Stimulated activated CD4-positive, alpha-beta T cell treated with anti-CD3 and anti-CD28 coated beads, TNF-alpha, amount 100 ng/mL, for 4 hours (primary cell): ENCODE measurements at places on chromosomes 11 and 22.

DNA sequence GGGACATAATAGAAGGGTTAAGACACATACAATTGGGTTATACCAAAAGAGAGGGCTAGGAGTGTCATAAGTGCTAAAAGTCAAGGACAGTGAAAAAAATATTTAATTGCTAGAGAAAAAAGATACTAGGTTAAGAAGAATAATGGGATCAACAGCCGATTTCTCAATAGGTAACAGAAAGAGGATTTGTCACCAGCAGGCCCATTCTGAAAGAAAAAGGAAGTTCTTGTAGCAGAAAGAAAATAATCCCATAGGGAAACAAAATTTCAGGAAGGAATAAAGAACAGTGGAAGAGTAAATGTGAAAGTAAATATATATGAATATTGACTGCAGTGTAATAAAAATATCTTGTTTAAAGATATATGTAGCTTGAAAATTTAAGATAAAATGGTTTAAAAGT is 43.3 kb upstream of the ADORA2A start:
- no peak for DNase-seq

- no peak for DNase-seq
Measured at GRCh38 chr11:14764179-14764578, 120.6 kb downstream of the PDE3B start.

DNA sequence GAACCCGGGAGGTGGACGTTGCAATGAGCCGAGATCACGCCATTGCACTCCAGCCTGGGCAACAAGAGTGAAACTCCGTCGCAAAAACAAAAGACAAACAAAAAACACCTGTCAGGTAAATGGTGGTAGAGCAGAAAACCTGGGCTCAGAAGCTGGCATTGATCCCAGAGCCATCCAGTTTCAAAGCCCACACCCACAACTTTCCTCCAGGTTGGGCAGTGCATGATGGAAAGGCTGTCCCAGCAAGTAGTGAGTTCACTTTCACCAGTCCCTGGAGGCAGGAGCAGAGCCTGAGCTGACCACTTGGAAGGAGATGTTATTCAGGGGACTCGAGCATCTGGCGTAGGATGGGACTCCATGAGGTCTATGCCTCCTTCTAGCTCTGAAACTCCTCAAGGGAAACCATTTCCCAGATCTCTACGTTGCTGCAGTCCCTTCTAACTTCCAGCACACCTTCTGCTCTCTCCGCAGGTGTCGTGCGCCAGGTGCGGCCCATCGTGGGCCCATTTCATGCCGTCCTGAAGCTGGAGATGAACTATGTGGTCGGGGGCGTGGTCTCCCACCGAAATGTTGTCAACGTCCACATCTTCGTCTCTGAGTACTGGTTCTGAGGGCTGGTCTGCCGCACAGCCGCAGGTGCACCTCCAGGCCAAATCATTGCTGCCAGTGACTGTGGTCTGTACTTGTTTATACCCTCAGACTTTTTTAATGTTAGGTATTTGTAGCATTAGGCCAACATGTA is 71.6 kb upstream of the ATXN10 start:
- DNase-seq: no peak

DNA sequence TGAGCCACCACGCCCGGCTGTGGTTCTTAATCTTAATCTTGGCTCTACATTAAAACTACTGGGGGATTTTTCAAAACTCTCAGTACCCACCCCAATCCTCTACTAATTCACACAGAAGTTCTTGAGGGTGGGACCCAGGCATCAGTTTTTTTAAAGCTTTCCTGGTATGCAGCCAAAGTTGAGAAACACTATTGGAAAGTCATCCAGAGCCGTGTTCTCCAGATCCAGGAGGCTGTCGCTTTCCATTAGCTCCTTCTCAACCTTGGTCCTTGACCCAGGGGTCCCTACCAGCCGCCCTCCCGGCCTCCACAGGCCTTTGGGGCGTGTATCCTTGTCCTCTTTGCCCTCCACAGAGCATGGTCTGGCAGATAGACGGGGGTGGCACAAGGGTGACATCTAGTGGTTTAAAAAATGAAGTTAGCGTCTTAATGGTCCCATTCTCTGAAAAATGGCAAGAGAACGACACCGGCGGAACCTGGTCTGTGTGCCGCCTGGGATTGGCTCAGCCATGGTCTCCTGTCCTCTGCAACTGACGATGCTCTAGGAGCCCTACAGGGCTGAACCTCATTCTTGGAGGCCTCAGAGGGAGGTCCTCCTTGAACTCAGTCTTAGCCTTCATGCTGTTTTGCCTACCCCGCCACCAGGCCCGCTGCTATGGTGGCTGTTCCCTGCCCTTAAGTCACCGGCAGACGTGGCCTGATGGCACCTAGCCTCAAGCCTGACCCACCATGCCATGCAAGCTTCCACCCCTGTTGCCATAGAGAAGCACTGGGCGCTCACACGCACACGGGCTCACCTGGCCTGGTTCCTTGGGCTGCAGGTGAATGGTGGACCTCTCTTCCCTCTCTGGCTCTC is 152.0 kb upstream of the SYN3 start:
- DNase-seq: no peak

DNA sequence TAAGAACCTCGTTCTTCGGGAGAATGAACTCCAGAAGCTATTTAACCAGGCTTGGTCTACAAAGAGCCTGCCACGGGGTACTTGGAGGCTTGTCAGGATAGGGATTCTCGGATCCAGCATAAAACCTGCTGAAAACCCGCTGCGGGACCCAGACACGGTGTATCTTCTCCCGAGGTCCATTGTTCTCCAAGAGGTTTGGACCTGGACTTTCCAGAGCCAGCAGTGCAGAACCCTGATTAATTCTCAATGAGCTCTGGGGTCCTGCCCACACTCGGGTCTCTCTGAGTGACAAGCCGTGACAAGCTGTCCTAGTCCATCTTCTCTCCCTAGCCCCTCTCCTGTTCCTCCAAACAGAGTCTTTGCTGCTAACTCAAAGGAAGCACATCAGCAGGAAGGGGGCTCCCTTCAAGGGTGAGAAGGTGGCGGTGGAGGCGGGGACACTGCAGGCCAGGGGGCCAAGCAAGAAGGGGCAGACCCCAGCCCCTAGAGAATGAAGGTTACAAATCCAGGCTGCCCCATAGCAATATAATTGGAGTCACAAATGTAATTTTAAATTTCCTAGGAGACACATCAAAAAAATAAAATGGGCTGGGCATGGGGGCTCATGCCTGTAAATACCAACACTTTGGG is 12.2 kb downstream of the SHANK2 start:
- DNase-seq: no peak

- DNase-seq: no peak
Measured at GRCh38 chr22:24695060-24695459, 79.5 kb downstream of the PIWIL3 start.

- no peak for DNase-seq
Measured at GRCh38 chr11:112523951-112524350, 263.3 kb upstream of the PLET1 start.

GRCh38 chr11:45026835-45027234 is 76.2 kb upstream of the TP53I11 start:
- DNase-seq: no peak

DNA sequence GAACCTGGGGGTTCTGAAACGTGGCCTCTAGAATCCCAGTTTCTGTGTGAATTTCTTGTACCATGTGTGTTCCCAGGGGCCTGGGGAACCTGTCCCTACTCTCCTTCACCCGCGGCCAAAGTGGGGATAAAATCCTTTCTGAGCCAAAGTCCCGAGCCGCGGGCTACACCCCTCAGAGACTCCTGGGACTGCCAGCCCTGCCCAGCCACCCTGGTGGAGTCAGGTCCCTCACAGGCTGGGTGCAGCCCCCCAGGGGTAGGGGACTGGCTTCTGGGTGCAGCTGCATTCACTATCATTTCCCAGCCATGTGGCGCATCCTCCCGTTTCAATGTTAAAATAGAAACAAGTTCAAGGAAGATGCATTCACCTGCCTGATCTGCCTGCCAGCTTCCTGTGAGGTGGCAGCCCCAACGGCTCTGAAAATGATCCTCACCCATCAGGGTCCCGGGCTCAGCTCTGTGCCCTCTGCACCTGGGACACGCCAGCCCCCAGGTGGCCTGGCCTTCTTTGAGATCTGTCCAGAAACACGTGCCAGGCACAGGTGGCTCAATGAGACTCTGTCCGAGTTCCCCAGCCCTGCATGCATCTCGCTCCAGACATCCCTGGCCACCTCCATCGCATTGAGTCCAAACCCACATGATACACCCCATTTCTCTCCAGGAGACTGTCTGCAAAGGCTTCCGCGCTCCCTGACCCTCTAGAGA is 338.8 kb downstream of the CTTN start:
- no peak for DNase-seq

GRCh38 chr11:5671831-5672230 is 13.0 kb downstream of the TRIM5 start:
- no peak for DNase-seq

- no peak for DNase-seq
Measured at GRCh38 chr11:57255618-57256017, 18.6 kb upstream of the APLNR start.

DNA sequence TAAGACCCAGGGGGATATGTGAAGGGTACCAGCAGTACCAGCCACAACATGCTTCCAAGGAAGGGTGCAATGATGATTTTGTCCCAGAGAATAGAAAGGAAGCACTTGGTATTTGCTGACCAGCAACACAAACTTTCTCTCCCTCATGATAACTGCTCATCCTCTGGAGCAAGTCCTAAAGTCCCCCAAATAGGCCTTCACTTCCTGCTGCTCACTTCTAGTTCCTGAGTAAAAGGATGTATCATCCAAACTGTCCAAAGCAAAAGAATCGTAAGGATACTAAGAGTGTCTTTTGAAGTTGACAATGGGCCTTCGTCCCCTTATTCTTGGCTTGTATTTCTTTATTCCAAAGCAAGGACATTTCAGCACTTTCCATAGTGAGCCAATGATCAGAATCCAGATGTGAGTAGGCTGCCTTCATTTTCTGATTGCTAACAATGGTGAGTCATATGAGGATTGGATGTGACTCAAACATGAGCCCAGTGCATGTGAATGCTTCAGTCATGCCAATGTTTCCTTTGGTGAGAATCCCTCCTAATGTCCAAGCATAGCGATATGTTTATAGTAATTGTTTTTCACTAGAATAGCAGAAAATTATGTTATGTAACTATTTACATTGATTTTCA is 243.4 kb upstream of the POU2AF2 start:
- no peak for DNase-seq

GRCh38 chr11:111422494-111423249 is 43.6 kb upstream of the POU2AF1 start:
- peak; percentile 31 for DNase-seq

DNA sequence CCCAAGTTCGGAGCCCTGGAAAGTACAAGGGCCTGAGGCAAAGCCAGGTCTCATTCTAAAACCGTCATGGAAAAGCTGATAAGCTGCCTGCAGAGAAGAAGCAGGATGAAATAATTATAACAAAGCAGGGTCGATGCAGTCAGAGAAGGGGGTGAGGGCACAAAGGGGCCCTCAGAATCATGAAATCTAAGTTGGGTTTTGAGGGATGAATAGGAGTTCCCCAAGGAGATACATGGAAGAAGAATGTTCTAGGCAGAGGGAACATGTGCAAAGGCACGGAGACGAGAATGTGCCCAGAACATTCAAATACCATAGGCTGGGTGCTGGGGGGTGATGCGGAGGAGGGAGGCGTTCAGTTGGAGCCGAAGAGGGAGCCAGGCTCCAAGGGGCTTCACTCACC is 25.0 kb downstream of the IGLL1 start:
- no peak for DNase-seq

- no peak for DNase-seq
Measured at GRCh38 chr11:111700162-111700561, 66.0 kb downstream of the PPP2R1B start.

- no peak for DNase-seq
Measured at GRCh38 chr11:2508793-2509192, 64.0 kb downstream of the KCNQ1 start.

DNA sequence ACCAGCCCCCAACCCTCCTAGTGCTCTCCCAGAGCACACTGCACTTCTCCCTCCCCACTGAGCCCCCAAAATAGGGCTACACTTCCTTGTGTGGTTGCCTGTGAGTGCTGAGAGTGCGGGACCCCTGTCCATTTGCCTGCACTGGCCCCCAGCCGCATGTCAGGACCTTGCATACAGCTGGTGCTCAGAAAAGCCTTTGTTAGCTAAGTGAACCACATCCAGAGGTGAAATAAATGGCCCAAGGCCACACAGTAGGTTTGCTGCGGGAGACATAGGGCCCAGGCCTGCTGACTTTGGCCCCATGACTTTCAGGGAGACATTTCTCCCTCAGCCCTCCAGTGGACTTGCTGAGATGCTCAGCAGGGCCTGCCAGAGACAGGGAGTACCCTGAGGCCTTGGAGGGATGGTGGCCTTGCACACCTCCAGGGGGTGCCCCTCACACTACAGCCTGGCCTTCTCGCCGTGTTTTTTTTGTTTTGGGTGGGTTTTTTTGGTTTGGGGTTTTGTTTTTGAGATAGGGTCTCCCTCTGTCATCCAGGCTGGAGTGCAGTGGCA is 10.2 kb downstream of the SSTR3 start:
- DNase-seq: no peak

DNA sequence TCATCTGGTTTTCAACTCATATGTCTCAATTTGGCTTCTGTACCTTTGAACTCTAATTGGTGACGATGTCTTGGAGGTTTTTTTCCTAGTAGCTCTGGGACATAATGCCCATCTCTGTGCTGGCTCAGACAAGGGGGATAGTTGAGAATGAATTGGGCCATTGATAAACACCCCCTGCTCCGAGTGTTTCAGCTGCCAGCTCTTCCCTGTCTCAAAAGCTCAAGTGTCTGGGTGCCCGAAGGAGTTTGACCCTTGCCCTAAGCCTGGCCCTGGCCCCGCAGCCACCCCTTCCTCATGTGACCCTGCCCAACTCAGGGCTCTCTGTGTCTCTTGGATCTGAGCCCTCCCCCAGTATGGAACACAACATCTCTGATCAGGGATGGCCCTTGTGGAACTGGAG is 3.0 kb downstream of the INSC start:
- no peak for DNase-seq

DNA sequence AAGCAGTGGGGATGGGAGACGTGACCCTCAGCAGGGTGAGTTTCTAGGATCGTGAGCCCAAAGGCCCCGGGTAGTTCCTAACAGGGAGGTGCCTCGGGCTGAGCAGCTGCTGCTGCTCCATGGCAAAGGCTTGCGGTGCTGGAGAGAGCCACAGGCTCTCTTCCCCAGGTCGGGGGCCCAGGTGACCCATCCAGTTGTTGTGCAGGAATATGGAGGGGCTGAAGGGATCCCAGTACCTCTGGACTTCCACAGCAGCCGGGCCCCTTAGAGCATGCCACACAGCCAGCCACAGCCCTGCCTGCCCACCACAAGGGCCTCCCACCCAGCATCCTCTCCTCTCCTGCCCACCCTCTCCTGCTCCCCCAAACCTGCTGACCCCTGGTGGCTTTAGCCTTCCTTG is 49.3 kb downstream of the BUD13 start:
- DNase-seq: no peak
